A673 (cell line): ENCODE measurements at places on chromosomes 7 and 10. TPM values are rescaled to one million over a fixed set of nuclear protein-coding genes. Genes with fewer than 3 reads are reported as not detected.

- DNase-seq, result no peak
Measured at GRCh38 chr10:97650726-97651125, 10.3 kb downstream of the PI4K2A start.

DNA sequence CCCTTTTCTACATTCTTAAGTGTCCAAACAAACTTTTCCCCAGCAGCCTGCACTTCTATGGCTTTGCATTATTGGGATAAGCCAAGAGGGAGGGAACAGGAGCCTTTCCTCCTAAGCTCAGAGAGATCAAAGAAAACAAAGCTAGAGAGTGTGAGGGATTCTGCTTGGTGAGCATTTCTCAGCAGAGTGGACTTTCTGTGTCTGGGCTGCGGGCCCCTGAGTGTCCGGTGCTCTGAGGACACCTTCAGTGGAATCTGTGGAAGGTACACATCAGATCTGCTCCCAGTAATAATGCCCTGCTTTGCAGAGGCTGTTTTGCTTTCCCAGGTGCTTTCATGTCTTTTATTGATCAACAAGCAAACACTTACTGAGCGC, 50.2 kb downstream of the KCNMA1 start:
- no peak for DNase-seq

DNA sequence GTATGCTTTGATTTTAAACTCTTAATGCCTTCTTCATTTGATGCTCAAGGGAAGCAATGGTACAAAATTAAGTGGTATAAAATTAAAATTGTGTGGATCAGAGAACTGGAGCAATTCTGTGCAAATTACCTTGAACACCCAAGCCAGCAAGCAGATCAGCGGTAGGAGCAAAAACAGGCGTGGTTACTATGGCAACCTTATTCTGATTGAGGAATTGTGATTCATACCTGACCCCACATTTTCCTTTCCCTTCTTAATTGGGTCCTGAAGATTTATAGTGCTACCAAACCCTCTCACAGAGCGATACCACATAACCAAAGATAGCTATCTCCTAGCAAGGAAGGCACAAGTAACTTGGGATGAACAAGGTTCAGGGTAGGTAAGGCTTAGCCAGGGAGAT, 72.5 kb upstream of the FZD1 start:
- DNase-seq, result no peak

DNA sequence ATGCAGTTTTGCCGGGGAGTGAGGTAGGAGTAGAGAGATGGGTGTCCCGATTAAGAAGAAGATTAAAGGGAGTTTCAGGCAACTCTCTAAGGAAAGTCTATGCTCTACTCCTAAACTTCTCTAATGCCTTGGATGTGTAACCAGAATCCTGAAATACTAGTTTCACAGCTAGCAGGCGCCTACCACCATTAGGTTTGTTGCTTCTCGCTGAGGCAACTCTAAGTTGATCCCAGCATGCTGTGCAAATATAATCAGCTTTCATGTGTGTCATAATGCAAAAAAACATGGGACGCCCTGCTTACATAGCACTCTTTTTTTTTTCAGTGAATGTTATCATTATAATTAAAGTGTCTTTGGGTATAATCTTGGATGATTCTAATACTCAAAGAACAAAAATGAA, 50.4 kb upstream of the FAM3C start:
- no peak for DNase-seq

GRCh38 chr7:27671675-27672074, 9.0 kb upstream of the HIBADH start:
- no peak for DNase-seq

DNA sequence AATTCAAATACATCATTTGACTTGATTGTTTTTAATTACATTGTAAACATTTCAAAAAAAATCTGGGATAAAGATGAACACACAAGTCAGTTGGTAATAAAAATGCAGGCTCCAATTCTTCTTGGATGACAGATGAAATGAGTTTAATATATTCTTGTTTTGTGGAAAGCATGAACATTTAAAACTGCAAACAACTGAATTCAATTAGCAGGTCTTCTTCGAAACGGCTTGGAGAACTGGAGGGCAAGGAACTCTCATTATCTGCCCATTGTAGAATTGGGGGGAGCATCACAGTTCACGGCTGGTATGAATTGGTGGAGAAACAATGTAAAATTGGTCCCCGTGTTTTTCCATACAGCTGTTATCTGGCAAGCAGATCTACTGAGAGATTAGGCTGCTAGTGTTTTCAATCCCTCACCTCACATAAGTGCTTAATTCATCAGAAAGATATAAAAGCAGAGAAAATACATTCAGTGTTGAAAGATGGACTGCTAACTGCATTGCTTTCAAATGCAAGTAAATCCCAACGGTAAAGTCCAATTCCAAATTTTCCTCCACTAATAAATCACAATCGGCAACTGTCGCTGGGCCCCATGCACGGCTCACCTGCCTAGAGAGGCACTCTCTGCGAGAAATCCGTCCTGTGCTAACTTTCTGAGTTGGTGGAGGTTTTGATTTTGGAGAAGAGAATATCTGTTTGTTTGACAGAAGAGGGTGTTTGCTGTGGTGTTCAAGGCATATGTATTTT, 199.5 kb downstream of the ZNF438 start:
- no peak for DNase-seq

DNA sequence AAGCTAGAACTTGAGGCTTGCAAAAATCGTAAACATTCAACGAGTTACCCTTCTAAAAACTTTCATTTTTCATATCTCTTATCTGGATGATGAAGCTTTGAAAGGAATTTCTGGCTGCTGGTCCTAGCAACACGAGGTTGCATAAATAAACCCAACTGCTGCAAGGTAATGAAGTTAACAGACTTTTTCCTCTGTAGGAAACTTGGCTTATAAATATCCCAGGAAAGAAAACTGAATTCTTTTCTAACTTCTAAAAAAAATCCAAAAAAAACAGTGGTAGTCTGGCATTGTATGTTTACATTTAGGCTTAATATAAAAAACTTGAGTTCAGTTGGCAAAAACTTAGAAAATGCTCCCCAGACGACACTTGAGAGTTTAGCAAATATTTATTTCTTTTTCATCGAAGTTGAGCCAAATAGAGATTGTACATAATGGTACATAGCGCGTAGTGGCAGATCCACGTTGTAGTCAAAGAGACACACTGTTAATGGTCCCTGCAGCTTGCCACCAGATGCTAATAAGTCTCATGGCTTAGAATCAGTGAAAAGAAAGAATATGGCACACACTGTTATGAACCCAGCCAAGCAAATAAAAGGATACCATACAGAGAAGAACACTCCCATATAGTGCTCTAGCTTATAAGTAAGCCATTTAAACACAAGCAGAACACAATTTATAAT, 200.3 kb upstream of the PCLO start:
- DNase-seq, result no peak

GRCh38 chr10:101769541-101770180, 6.3 kb downstream of the FGF8 start:
- no peak for DNase-seq

DNA sequence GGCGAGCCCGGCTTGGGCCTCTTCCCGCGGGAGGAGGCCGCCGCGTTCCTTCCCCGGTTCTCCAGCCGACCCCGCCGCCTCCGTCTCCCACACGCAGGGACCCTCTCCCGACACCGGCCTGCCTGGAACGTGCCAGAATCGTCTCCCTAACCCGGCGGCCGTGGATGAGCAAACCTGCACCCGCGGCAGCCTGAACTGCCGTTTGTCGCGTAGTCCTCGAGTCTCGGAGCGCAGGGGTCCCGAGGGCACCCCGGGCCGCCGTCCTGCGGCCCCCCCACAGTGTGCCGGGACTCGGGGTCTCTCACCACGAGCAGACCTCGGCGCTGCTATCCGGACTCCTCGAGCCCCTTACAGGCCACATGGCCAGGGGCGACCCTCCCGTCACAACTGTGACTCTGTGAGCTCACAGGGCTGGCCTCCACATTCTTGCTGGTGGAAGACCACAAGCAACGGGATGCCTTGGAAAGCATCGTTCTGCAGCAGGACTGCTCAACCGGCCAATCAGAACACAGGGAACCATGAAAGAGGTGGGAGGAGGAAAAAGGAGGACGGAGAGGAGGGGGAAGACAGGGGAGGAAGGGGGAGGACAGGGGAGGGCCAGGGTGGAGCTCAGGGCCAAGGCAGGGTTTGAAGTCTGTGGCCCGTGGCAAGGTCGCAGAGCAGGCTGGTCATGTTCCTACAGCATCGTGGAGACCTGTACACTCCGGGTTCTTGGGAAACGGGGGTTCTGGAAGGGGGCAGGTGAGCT, 276.9 kb downstream of the DNAJB6 start:
- DNase-seq, result peak; percentile 33

- DNase-seq, result peak; percentile 61
Measured at GRCh38 chr10:29688230-29688661, 53.5 kb upstream of the SVIL start.

GRCh38 chr7:154415709-154416399, 363.7 kb downstream of the DPP6 start:
- DNase-seq, result no peak

The PLEKHS1 gene
- total RNA-seq, result 0.09 TPM in 1 of 2 replicates, not detected in the other

The LRIT2 gene
- not detected in 2 replicates for total RNA-seq

The SORBS1 gene
- total RNA-seq, result 0.52 and 0.56 TPM in 2 replicates

The PTPRN2 gene
- 0.11 TPM in 2 replicates for total RNA-seq

The HOXA5 gene
- total RNA-seq, result not detected in 2 replicates

The NUTM2B gene
- total RNA-seq, result 1.0 TPM in 2 replicates

The RBP4 gene
- not detected in 2 replicates for total RNA-seq
